ENCODE measurements at places on chromosomes 6 and 20.

DNA sequence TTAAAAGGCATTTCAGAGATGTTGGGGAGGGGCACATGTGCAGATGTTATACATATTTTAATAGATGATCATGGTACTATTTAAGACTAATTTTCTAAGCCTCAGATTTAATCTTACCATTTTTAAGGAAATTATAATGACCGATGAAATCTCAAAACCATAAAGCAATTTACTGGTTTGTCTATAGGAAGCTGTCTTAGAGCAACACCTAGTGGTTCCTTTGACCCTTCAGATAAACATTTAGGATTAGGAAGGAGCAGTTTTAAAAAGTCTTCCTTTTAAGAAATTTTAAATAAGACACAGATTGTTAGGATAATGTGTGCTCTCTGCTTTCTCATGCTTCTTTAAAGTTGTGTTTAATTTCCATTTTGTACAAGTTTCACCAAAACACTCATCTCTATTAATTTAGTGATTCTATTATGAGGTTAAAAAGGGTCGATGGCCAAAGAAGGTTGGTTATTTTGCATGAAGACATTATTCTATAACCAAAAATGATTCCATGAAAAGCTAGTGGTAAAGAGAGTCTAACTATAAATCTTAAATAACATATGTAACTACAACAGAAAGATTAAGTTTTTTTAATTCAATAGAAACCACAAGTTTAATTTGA is 376.4 kb downstream of the HACE1 start:
- DNase-seq: no peak

DNA sequence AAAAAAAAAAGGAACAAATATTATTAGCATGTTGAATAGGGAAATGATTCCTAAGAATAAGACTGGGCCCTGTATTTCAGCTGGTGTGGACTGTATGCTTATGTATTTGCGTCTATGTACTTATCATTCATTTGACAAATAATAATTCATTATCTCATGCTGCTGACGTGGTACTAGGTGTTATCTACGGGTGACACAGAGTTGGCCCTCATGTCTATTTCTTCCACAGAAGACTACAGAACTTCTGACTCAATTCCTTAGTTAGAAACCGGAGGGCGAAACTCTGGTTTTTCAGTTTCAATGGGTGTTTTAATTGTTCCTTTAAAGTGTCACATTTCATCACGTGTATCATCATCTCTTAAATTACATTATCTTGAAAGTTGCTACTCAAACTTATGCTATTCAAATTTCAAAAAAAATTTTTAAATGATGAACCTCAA is 305.9 kb downstream of the CLIC5 start:
- DNase-seq: no peak

DNA sequence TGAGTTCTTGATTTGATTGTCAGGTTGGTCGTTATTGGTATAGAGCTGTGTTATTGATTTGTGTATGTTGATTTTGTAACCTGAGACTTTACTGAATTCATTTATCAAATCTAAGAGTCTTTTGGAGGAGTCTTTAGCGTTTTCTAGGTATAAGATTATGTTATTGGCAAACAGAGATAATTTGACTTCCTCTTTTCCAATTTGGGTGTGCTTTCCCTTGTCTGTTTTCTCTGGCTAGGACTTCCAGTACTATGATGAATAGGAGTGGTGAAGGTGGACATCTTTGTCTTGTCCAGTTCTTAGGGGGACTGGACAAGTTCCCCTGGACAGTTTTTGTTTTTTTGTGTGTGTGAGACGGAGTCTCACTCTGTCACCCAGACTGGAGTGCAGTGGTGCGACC is 17.4 kb downstream of the HLA-DOA start:
- no peak for DNase-seq

DNA sequence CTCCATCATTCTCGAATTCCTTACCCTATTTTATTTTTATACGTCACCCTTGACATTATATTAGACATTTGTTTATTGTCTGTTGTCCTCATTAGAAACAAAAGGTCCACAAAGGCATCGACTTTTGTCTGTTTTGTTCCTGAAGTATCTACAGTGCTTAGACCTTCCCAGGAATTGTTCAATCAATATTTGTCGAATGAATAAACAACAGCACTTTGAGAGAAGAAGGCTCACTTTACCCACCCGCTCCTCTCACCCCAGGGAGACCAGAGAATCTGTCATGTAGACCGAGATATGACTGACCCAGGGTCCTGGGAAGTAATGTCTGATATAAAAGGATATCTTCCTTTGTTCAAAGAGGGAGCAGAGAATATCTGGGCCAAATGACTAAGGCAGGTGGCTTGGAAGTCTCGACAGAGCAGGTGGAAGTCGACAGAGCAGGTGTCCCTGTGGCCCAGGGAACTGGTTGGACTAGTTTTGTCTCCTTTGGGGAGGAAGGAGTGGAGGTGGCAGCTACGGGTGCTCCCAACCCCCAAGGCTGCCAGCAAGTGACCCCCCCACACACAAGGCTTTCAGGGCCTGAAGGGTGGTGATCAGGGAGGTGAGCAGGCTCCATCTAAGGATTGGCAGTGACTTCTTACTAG is 14.8 kb upstream of the CHMP4B start:
- no peak for DNase-seq

DNA sequence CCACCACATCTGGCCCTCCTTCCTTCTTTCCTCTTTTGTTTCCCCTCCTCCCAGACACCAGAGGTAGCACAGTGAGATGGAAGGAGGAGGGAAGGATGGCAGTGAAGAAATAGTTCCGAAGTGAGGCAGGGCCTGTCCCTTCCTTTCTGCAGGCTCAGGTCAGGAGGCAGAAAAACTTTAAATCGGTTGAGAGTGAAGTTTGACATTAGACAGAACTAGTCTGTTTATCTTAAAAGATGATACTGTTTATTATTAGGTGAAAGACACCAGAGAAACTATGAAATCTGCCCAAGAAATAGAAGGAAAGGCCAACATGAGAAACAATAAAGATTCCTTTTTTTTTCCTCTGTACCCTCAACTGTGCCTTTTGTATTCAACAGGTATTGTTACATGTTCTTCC is 670.3 kb downstream of the UTRN start:
- no peak for DNase-seq

DNA sequence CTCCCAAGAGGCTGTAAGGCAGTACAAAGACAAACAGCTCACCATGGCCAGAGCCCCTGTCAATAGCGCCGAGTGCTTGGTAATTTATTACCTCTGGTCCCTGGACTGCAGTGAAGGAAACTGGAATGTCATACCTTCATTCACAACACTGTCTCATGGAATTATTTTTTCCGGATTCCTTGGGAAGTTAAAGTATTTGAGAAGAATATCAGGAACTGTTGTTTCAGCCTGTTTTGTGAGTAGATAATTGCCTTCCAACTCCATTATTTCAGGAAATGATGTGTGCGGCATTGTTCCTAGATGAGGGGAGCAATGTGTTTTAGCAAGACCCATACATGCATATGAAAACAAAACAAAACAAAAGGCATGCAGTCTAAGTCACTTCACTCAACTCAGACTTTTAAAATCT is 64.0 kb downstream of the BLOC1S5 start:
- DNase-seq: no peak
